ENCODE measurements at places on chromosomes 7 and 10.

DNA sequence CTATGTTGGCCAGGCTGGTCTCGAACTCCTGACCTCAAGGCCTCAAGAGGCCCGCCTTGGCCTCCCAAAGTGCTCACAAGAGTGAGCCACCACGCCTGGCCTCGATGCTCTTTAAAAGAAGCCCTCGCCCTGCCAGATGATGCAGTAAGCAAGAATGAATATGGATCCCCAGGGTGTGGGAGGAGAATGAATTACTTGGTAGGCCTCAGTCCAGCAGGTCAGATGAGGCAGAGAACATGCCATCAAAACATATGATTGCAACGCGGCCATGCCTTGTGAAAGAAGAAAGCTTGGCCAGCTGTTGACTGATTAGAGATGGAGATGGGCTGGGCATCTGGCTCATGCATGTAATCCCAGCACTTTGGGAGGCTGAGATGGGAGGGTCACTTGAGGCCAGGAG lies 68.7 kb downstream of the CAMK1D start:
- no peak for DNase-seq
- peaks cover 4% of the 10 kb centered on the region for H3K36me3 ChIP-seq
- H3K27ac ChIP-seq = no peak overlapping the region
- H3K27me3 ChIP-seq = peaks cover 3% of the 10 kb centered on the region
- peaks cover 18% of the 10 kb centered on the region for H3K4me1 ChIP-seq

- H3K4me3 ChIP-seq = no peak overlapping the region
- no peaks in the 10 kb centered on the region for H3K4me1 ChIP-seq
- no peaks in the 10 kb centered on the region for H3K36me3 ChIP-seq
- no peak overlapping the region for H3K27ac ChIP-seq
Observed at GRCh38 chr10:61140765-61141392, 196.9 kb upstream of the RHOBTB1 start.

DNA sequence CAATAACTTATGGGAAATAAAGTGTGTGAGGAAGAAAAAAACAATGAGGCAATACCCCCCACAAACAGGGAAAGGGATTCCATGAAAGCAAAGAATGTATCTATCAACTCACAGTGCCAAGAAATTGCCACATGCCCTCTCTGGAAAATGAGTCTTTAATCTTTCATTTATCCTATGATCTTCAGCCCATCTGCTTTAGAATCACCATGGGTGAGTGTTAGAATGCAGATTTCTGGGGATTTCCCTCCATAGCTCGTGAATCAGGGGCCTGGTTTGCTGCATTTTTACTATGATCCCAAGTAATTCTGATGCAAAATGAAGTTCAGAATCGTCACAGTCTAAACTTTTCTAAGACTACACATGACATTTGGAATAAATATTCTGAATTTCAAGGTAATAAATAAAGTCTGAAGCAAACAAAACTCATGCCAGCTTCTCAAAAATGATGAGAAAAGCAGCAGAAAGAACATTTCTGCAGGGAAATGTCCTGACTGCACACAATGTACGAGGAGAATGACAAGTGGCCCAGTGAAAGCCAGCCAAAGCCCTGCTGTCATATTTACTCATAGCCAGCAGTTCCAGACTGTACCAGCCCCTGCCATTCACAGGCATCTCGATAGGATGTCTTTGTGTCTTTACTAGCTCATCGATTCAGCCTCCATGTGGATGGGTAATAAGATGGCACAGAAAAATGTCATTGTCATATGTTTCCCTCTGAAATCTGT lies 167.1 kb downstream of the ELMO1 start:
- H3K27ac ChIP-seq = no peak overlapping the region
- DNase-seq = no peak
- H3K27me3 ChIP-seq = no peaks in the 10 kb centered on the region
- H3K4me3 ChIP-seq = no peak overlapping the region
- H3K4me1 ChIP-seq = peaks cover 34% of the 10 kb centered on the region

DNA sequence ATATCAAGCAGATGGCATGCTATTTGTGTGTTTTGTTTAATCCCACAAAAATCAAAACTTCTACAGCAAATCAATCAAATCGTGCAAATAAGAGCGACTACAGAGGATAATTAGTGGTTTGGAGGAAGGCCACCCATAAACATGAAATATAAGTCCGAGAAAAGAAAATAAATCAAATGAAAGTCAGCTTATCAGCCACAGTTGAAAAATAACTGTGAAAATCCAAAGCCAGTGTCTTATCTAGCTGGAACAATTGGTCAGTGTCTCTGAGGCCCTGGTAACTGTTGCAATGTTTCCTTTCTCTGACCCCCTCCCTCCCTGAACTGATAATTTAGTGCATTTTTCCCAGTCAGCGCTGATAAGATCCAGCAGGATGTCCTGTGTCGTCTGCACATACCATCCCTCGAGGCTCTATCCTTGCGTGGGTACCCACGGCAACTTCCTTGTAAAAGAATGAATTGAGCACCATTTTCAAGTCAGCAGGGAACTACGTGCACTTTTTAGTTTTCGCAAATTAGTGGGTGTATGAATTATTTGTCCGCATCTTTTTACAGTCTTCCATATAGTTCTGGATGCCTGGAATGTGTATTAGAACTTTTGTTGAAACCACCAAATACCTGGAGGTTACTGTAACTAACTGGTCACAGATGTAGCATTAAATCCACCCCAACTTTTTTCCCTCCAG lies 10.8 kb upstream of the JCAD start:
- no peak overlapping the region for H3K4me3 ChIP-seq
- no peaks in the 10 kb centered on the region for H3K36me3 ChIP-seq
- no peak for DNase-seq
- peaks cover 7% of the 10 kb centered on the region for H3K27me3 ChIP-seq
- no peak overlapping the region for H3K27ac ChIP-seq

DNA sequence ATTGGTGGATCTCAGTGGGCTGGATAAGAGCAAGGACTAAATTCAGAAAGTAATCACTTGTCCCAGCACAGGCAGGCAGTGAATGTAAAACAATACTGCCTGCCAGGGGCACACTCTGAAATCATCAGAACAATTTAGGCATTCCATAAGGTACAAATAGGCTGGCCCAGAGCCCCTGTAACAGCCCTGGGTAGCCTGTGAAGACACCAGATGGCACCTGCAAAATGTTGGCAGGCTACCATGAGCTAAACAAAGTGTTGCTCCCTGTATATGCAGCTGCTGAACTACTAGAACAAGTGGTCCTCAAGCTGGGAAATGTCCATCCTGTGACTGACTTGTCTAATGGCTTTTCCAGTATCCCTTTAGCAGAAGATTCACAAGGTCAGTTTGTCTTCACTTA lies 3.0 kb upstream of the PRSS37 start:
- H3K36me3 ChIP-seq = no peaks in the 10 kb centered on the region
- H3K4me3 ChIP-seq = no peak overlapping the region
- no peak overlapping the region for H3K27ac ChIP-seq
- no peaks in the 10 kb centered on the region for H3K27me3 ChIP-seq

- no peak overlapping the region for H3K4me3 ChIP-seq
- DNase-seq = no peak
- no peak overlapping the region for H3K27ac ChIP-seq
- H3K27me3 ChIP-seq = no peaks in the 10 kb centered on the region
- peaks cover 46% of the 10 kb centered on the region for H3K4me1 ChIP-seq
Observed at GRCh38 chr7:43700059-43700501, 29.2 kb downstream of the COA1 start.

DNA sequence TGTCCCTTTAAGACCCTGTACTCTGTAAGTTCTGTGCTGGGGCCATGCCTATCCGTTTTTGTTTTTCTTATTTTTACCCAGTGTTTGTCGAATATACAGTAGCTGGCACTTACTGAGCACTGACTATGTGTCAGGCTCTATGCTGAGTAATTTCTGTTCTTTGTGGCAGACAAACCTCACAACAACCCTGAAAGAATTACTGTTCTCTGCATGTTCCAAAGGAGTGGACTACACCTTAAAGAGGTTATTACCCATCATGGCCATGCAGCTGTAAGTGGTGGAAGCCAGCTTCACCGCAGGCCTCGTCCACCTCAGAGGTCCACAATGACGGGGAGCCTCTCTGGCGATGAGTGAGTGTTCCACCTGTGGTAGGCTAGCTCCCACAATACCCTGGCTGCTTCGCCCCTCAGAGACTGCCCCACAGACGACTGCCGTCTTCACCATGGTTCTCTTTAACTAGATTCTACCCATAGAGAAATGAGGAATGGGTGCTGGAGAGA lies 30.1 kb upstream of the RBM20 start:
- H3K4me1 ChIP-seq = peaks cover 50% of the 10 kb centered on the region
- no peak overlapping the region for H3K4me3 ChIP-seq
- no peaks in the 10 kb centered on the region for H3K36me3 ChIP-seq
- no peak overlapping the region for H3K27ac ChIP-seq

- no peak overlapping the region for H3K4me3 ChIP-seq
- no peak overlapping the region for H3K27ac ChIP-seq
- peaks cover 8% of the 10 kb centered on the region for H3K4me1 ChIP-seq
Observed at GRCh38 chr7:913736-914520, 37.6 kb downstream of the GET4 start.
